Activated naive CD4-positive, alpha-beta T cell (primary cell): ENCODE measurements at places on chromosomes 7 and 10.

DNA sequence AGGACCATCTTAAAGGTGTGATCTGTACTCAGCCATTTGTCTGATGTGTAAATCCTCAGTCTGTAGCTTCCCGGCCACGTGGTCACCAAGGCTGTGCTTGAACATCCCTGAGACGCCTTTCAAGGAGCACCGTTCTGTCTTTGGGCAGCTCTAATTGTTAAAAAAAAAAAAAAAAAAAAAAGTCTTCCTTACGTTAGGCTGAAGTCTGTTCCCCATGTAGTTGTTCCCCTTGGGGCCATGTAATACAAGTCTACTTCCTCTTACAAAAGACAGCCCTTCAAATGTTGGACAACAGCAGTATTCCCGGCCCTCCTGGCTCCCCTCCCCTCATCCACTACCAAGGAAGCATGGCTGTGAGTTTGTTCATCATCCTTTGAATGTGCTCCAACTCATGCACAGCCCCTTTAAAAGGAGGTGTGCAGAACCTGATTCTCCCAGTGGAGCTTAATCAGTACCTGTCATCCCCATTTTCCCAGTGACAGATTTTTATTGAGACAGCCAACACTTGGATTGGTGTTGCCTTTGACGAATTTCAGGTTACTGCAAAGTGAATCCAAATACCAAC, 392.2 kb upstream of the GALNT17 start:
- no peak for DNase-seq

DNA sequence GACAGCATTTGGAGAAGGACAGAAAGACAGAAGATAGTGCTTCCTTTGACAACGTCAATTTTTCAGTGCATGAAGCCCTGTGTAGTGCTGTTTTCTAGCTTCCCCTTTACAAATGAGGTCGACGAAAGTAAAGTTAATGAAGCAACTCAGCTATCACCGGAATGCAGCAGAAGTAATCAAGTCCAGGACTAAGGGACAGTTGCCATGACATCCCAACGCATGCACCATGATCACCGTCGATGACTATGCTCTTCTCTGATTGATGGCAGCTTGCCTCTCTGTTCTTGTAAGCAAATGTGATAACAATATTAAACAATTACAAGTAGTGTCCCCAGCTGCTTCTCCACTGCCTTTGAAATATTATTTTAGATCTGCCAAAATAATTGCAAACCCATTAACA, 205.8 kb downstream of the FRMD4A start:
- DNase-seq, result no peak

- DNase-seq, result no peak
These were observed 38.2 kb upstream of the TMEM236 start for GRCh38 chr10:17713758-17714157.

DNA sequence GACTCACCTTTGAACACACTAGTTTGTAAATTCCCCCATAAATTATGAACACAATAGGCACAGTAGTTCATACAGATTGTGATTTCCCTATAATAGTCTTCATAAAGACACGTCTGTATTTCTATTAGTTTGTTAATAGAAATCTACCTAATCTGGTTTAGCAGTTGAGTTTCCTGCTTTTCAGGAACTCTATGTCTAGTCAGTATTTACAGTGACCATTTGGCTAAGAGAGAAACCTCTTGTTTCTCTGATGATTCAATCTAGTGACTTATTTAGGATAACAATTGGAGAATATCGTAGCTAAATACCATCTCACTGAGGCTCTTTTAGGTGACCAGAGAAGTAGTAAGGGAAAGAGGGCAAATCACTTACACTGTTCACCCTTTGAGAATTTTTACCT, 5.9 kb upstream of the HERPUD2 start:
- no peak for DNase-seq

DNA sequence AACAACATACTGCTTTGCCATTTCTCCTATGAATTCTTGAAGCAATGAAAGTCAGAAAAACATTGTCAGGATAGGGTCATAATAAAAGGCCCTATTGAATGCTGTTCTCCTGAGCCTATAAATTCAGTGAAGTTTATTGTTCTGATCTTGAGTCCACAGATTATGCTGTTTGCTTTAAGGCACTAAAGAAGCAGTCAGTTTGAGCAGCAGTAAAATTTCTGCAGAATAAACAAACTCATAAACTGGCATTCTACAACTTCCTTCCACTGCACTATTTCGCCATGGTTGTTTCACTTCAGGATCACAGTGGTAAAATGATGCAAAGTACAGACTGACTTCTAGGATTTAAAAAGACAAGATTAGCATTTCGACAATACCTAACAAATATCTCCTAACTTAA, 503.2 kb downstream of the SH2D4B start:
- no peak for DNase-seq

DNA sequence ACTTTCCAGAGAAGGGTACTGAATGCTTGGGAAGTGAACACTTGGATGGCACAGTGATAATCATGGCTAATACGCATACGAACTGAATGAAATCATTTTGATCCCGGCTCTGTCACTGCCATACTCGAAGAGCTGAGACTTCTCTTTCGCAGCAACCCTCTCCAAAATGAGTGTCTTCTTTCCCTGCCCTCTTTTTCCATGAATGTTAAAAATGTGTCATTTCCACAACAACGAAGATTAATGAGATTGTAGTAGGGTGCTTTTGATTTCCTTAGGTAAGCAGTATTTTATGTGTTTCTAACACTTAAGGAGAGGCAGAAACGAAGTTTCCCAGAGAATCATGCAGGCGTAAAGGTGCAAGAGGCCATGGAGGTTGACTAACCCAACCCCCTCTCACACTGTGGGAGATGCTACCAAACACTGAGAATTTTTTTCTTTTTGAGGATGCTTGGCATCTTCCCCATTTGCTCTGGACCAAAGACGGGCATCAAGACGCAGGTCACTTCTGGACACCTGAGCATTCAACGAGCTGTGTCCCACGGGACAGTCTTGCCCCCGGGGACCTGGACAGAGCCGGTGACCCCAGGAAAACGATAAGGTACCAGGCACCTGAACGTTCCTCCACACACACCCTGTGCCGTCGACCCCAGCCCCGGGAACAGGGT, 823 bp downstream of the COPG2 start:
- DNase-seq, result no peak

- DNase-seq, result no peak
These were observed 47.8 kb downstream of the HERPUD2 start for GRCh38 chr7:35647171-35647574.

DNA sequence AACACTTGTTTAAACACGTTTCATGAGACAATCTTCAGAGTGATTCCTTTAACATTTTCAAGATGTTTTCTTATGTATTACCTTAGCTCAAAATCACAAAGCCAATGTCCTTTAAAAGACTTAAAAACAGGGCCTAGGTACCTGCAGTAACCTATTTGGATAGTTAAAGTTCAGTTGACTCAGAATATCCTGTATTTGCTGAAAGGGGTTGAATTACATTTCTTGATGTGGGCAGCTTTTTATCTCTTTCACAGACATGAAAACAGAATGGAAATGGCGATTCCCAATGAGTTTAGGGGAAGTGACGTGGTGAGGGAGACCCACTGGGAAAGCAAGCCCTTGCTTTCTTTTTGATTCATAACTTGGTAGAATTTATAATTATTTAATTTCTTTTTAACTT, 324.4 kb upstream of the AOAH start:
- DNase-seq, result no peak

DNA sequence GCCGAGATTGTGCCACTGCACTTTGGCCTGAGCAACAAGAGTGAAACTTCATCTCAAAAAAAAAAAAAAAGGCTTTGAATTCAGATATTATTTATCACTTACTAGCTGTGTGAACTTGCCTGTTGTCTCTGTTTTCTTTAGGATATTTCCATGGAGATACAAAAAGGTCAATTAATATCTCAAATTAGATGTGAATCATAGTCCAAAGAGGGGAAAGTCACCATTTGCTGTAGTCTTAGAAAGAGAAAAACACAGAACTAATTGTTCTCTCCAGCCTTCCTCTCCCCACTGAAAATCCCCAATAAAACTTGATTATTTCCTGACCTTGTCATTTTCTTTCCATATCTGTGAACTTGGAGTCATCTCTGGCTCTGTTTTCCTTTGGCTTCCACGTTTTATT, 21.2 kb downstream of the HEPACAM2 start:
- no peak for DNase-seq

- no peak for DNase-seq
These were observed 155.3 kb upstream of the FRMD4A start for GRCh38 chr10:14485986-14486385.

GRCh38 chr10:114603948-114604347, 54.1 kb downstream of the ABLIM1 start:
- no peak for DNase-seq

GRCh38 chr7:127375631-127376030, 16.9 kb downstream of the ZNF800 start:
- no peak for DNase-seq

- DNase-seq, result no peak
These were observed 112.6 kb downstream of the EEPD1 start for GRCh38 chr7:36265680-36266079.

DNA sequence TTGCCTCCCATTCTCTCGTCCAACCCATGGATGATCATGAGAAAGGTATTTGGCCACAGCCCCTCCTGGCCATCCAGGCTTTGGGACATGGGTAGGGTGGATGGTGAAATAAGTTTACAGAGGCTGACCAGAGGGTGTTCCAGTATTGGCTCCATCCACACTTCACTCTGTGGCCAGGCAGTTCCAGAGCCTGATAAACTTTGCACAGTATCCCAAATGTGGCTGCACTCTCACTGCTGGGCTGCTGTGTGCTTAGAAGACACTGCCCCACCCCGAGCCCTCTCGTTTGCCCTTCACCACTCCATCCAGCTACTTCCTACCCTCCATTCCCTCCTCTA, 72.0 kb upstream of the ZMIZ1 start:
- no peak for DNase-seq

- no peak for DNase-seq
These were observed 12.8 kb upstream of the CXCL12 start for GRCh38 chr10:44397476-44398225.

DNA sequence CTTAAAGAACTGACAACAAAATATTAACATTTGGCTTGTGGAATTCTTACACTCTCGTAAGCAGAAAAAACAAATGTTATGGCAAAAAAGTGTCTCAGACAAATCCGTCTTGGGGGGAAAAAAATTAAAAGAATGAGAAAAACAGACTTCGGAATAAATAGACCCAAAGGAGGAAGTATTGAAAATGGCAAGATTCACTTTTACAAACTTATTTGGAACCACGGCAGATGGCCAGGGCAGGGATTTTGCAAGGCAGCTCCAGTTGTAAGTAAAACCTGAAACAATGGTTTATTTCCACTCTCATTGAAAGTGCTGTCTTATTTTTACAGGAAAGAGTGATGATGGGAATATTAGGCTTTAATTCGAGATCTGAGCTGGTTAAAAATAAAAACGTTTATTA, 1.5 kb upstream of the ZNF438 start:
- no peak for DNase-seq

DNA sequence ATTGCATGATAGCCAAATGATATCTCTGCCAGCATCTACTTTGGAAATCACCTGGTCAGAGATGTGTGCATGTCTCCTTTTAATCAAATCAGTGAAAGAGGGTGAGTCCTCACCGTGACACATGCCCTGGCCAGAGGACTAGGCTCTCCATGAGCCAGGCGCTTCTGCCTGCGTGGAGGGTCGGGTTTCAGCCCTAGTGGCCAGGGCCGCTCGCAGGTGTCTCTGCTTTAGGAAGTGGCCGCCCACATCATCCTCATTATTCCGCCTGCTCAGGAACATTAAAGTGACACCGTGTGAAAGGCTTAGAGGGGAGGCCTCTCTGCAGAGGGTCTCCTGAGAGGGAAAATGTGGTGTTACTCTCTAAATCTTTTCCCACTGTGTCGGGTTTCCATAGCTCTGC, 173.6 kb upstream of the PRKCQ start:
- DNase-seq, result no peak

DNA sequence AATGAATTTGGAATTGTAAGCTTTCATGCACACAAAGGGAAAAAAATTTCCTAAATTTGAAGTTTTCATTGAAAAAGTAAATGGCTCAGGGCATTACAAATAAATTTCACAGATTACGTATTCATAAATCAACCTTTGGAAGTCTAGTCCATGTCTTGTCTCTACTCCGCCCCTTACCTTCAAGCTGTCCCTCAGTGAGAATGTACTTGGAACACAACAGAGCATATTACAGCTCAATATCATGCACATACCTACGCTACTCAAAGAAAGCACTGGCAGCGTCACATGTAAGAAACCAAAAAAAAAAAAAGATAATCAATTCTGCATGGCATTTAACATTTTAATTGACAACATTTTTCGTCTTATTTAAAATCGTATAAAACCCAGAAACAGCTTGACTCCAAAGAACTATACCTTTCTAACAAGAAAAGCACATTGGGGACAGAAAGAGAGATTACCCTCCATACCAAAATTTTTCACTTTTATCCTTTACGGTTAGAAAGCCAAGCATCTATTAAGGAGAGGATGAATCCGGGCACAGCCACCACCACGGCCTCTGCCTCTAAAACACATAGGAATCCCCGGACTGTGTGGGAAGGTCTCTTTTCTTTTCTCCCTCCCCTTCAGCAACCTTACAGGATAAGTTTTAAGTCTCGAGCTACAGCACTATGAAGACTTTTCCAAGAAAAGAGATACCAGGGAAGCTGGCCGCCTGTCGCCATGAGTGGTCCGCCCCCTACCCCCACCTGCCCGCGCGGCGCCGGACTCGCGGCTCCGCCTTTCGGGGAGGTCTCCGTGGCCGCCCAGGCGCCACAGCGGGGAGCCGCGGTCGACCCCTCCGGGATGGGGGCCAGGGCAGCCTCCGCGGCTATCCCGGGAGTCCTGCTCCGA, 1.1 kb downstream of the JMJD1C start:
- DNase-seq, result no peak

DNA sequence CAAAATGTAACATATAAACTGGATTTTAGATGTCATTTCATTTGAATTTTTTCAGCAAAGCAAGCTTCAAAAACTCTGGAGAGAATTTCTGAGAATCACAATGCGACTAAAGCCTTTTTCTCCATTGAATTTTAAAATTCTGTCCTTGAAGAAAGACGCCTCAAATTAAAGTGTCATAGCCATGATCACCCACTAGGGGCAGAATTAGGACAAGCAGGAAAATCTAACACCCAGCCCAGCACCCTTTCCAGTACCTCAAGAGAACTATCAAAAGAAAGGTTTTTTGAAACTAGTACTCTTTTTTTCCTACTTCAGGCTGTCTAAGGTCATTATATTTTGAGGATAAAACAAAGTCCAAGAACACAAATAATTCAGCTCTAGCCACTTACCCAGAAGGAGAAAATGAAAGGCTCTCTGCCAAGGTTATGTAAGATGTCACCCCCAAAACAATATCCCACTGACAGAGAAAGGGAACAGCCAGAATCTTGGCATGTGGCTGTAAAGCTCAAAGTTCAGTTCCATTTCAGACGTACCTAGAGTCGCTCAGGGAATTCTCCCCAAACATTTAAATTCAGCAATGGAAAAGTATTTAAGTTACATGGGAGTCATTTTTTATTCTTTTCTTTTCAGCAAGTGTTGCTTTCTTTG, 299.4 kb downstream of the SNX13 start:
- DNase-seq, result no peak
